Hepatic stellate cell (primary cell): ENCODE measurements at places on chromosomes 6 and 20.

DNA sequence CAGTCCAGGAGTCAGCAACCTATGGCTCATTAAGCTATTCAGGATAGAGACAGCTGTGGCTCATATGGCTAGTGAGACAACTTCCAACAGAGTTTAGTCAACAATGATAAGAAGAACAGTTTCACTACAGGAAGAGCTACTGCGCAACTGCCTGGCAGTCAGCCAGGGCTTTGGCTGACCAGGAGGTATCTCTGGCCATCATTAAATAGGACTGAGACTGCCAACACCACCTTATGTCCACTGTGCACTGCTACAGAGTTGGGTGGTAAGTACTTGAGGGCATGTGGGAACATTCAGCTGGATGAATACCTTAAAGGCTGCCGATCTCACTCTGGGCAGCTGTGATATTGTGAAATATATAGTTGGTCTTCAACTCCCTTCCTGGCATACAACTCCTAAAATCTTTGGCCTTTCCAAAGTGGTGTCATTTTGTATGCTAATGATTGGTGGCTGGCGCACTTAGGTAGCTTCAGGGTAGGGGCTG is 52.2 kb upstream of the FAM83C start:
- no peak for DNase-seq

GRCh38 chr20:54132612-54133433 is 41.0 kb downstream of the CYP24A1 start:
- DNase-seq, result peak; percentile 31

DNA sequence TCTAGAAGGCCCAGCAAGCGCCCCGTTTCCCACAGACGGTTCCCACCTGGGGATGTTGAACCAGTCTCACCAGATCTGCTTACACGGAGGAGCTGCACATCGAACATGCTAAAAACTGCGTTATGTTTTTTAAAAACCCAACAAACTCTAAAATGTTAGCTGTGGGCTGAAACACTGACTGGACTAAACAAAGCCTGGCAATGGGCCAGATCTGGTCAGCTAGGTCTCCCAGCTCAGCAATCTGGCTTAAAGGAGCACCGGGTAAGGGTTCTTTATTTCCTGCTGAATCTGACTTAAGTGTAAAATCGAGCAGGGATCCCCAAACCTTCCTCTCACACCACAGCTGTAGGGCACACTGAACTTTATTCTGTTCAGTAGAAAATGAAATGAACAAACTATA is 156.9 kb downstream of the FOXC1 start:
- DNase-seq, result no peak

GRCh38 chr6:55678330-55679224 is 99.6 kb upstream of the HMGCLL1 start:
- no peak for DNase-seq

- DNase-seq, result peak; percentile 62
Measured at GRCh38 chr6:33213166-33213988, 5.1 kb downstream of the RING1 start.

- DNase-seq, result no peak
Measured at GRCh38 chr6:3412779-3413500, 43.9 kb downstream of the SLC22A23 start.

DNA sequence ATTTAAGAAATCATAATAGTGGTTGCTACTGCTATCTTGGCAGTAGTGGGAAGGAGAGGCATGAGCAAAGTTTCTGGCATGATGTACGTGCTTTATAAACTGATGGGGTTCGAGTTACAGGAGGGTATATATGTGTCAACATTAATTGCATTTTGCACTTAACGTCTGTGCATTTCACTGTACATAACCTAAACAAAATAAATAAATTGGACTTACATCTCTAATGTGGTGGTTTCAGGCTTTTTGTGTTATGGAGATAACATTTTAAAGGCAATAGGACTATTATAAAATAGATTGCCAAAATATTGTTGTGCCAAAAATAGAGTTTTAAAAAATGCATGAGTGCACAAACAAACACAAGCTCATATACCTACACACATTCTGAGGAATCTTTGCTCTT is 1001.1 kb upstream of the GJE1 start:
- no peak for DNase-seq

DNA sequence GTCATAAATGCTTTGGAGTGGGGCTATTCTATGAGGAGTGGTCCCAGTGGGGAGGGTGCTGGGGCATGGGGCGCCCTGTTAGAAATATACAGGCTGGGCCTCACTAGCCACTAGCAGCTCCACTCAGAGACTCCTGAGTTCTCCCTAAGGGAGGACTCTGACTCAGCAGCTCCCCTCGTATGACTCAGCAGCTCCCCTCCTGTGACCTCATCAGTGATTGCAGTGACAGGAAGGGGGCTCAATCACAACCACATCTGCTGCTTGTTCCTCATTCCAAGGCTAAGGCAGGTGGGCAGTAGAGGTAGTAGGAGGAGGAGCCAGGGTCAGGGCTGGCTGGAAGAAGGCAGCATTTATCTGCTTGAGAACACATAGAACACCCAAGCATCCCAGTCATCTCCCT is 73.7 kb downstream of the PRND start:
- peak; percentile 84 for DNase-seq
